ENCODE measurements at places on chromosomes 7 and 10. TPM values are rescaled to one million over a fixed set of nuclear protein-coding genes. Genes with fewer than 3 reads are reported as not detected.

- DNase-seq, result no peak
Observed at GRCh38 chr10:36118314-36118713, 476.2 kb upstream of the FZD8 start.

BTBD16 gene
- not detected for total RNA-seq

IRF5 gene
- total RNA-seq, result 4.5 TPM

GRCh38 chr7:129197771-129198170 is 9.3 kb downstream of the SMO start:
- no peak for DNase-seq

DNA sequence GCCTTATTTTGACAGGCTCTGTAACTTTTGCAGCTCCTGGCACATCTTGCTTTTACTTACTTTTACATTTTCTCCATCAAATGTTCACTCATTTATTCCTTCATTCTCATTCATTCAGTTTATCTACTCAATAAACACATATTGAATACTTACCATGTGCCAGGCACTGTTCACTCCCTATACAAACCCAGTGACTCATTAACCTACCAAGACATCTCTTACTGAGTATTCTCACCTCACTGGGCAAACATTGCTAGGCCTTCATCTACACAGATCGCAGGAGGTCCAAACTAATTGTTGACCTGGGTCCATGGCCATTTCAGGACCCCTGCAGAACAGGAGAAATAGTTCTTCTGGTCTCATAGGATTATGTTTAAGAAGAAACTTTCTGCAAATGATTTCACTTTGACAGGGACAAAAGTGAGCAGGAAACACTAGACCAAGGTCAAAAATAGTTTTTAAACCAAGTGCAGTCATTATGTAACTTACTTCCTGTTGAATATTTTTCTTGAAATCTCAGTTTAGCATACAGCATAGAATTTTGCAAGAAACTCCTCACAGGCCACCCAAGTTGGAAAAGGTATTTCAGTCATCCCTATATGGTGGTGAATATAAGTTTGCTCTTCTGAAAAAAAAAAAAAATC is 17.6 kb downstream of the SLC26A4 start:
- no peak for DNase-seq

GRCh38 chr7:90250601-90251303 is 5.8 kb downstream of the CFAP69 start:
- no peak for DNase-seq

DNA sequence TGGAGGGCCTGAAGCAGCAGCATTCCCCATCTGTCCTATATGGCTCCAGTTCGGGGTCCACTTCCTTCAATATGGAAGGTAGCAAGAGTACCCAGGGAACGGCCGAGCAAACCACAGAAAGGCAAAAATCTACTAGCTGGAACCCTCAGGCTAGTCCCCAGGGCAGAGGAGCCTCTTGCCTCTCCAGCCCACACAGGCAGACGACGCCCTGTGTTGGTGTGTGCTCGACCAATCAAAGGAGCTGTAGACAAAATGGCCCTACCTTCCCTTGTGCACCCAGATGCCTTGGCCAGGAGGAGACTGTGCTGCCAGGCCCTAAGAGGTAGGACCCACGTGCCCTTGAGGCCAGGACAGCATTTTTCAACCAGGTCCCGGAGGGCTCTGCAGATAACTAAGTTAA is 91.5 kb downstream of the FAM53B start:
- no peak for DNase-seq

DNA sequence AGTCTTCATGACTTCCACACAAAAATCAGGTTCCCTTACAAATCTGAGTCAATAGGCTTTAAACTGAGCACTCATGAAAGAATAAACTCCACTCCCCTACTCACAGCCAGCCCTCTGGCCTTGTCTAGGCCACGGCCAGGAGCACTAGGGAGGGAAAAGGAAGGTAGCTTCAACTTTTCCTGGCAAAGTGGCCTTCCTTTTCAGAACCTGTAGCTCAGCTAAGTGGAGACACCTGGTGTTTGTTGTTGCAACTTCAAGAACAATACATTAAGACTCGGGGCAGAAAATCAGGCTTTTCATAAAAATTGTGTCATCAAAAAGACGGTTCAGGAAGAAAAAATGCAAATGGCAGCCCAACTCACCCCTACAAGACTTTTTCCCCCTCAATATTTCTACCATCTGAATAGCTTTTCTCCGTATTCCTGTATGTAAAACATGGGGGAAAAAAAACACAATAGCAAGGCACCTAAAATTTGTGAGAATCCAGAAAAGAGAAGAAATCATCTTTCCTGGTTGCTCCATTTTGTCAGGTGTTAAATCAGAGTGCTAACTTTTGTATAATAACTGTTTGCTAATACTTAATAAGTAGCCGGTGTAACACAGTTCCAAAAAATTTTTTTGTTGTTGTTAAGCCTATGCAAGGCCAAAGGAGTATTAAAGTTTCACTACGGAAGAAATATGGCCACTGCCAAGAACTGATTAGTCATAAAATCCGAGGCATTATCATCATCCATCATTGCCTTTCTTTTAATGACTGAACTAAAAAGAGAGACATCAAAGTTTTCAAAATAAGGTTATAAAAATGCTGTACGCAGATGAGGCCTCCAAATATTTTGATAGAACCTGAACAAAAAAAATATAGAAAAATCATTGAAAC is 66.2 kb upstream of the ARID5B start:
- peak; percentile 6 for DNase-seq
